ENCODE measurements at places on chromosomes 7 and 10. TPM values are rescaled to one million over a fixed set of nuclear protein-coding genes. Genes with fewer than 3 reads are reported as not detected.

Gene FXYD4
- not detected for total RNA-seq

Gene CFAP70
- 0.17 TPM for total RNA-seq

Gene TRIM50
- total RNA-seq, result not detected

Gene BICC1
- total RNA-seq, result 2.2 TPM

Gene CYP26C1
- total RNA-seq, result not detected

Gene SUPV3L1
- total RNA-seq, result 31.2 TPM

Gene ACBD7
- total RNA-seq, result 24.1 TPM

Gene PROSER2
- 5.6 TPM for total RNA-seq

Gene CLDN3
- total RNA-seq, result 24.1 TPM

GRCh38 chr7:73716318-73716890, 3.1 kb downstream of the STX1A start:
- H3K36me3 ChIP-seq, result no peaks in the 10 kb centered on the region
- peaks cover 24% of the 10 kb centered on the region for H3K27me3 ChIP-seq
- H3K4me3 ChIP-seq, result no peak overlapping the region
- H3K27ac ChIP-seq, result no peak overlapping the region
- no peaks in the 10 kb centered on the region for H3K4me1 ChIP-seq
- no peak for DNase-seq

GRCh38 chr10:119908166-119908565, 15.6 kb downstream of the SEC23IP start:
- no peak overlapping the region for H3K4me3 ChIP-seq
- H3K36me3 ChIP-seq, result peaks cover 51% of the 10 kb centered on the region
- no peak overlapping the region for H3K27ac ChIP-seq
- DNase-seq, result no peak

DNA sequence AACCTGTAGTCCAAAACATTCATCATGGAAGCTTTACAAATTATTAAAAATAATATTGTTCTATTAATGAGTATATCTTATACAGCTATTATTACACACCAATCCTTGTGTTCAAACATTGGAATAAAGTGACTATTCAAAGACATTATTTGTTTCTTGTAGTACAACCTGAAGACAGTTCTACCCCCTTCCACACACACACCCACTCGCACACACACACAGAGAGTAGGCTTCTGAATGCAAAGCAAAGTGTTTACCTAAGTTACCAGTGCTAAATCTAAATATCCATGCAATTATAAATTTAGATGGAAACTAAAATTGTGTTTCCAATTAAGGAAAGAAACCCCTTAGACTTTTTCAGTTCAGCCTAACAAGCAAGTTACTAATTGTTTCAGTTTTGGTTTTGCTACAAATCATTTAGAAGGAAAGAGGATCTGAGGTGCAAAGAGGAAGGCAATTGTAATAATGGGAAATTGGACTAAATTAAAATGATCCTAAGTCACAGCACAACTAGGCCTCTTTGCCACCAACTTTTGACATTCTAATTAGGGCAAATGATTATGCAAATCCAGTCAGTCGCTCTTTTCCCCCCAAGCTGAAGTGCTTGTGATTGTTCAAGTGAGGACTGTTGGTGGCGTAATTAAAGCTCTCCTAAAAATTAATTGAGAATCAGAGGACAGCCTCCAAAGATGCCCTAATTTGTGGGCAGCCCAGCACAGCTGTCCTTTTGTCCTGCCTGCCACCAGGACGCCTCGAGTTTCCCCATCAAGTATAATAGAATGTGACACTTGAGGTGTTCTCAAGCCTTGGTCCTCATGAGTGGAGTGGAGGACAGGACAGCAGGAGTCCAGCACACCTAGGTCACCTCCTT, 19.9 kb upstream of the ATOH7 start:
- no peak for DNase-seq
- H3K36me3 ChIP-seq, result no peaks in the 10 kb centered on the region
- H3K4me3 ChIP-seq, result no peak overlapping the region
- peaks cover 15% of the 10 kb centered on the region for H3K4me1 ChIP-seq
- no peak overlapping the region for H3K27ac ChIP-seq
- H3K27me3 ChIP-seq, result peaks cover 11% of the 10 kb centered on the region

GRCh38 chr7:23598296-23598695, 1.1 kb downstream of the CCDC126 start:
- H3K36me3 ChIP-seq, result no peaks in the 10 kb centered on the region
- peak; percentile 72 for DNase-seq
- no peak overlapping the region for H3K27ac ChIP-seq
- peak overlapping the region; percentile 88 for H3K4me3 ChIP-seq

- peaks cover 23% of the 10 kb centered on the region for H3K4me1 ChIP-seq
- peak overlapping the region; percentile 80 for H3K4me3 ChIP-seq
- no peak overlapping the region for H3K27ac ChIP-seq
- peaks cover 9% of the 10 kb centered on the region for H3K36me3 ChIP-seq
- H3K27me3 ChIP-seq, result peaks cover 4% of the 10 kb centered on the region
These were observed 1.3 kb downstream of the COL1A2 start for GRCh38 chr7:94396037-94396431.

DNA sequence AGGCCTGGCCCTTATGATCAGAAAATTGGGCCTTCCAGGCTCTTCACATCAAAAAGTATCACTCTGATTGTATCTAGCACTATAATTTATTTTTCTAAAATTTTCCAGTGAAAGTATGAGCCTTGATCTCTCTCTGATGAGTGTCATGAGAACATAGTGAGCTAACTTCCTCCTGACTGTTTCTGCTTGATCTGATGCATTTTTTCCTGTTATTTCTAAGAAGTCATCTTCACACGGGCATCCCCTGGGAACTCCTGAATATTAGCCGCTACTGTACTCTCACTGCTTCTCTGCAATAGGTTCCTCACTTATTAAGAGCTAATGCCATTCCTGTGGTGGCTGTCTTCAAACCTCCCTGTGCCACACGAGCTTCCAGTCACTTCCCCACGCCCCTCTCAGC, 63.1 kb upstream of the ZPBP start:
- no peaks in the 10 kb centered on the region for H3K27me3 ChIP-seq
- H3K4me1 ChIP-seq, result no peaks in the 10 kb centered on the region
- H3K36me3 ChIP-seq, result no peaks in the 10 kb centered on the region
- no peak overlapping the region for H3K4me3 ChIP-seq

DNA sequence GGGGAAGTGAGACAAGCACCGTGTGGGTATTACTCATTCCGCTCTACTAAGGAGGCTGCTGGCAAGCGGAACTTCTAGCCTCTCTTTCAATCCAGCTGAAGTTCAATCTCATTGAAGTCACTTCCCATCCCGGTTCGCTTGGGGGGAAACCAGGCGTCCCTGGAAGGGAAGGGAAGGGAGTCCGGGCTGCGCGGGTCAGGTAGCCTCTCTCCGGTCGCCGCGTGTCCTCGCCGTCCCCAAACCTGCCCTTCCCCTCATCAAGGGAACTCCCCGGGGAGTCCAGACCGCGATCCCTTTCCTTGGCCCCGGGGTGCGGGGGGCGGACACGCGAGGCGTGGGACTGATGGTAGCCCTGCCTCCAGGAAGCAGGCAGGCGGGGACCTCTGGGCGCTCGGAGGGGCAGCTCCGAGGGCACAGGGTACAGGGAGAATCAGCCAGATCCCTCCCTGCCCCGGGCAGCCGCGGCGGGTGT, 598 bp upstream of the ZEB1 start:
- DNase-seq, result peak; percentile 49
- no peak overlapping the region for H3K27ac ChIP-seq
- H3K36me3 ChIP-seq, result no peaks in the 10 kb centered on the region
- H3K27me3 ChIP-seq, result peaks cover 65% of the 10 kb centered on the region
- peaks cover 12% of the 10 kb centered on the region for H3K4me1 ChIP-seq

DNA sequence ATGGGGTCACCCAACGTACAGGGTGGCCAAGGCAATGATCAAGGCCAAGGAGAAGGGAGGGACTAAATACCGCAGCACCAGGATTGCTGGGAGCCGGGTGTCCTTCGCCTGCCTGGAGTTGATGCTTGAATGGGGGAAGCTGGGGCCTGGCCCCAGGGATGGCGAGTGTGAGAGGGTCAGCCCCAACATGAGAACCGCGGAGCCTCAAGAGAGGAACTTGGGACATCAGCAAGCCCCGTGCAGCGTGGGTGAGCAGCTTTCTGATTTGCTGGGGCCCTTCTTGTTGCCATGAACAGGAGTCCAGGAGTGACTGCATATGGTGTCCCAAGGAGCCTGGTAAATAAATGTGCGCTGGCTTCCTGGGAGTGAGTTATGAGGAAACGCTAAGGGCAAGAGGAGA, 72.8 kb upstream of the PITRM1 start:
- no peak overlapping the region for H3K4me3 ChIP-seq
- DNase-seq, result no peak
- no peaks in the 10 kb centered on the region for H3K36me3 ChIP-seq
- no peaks in the 10 kb centered on the region for H3K27me3 ChIP-seq
- H3K27ac ChIP-seq, result no peak overlapping the region

DNA sequence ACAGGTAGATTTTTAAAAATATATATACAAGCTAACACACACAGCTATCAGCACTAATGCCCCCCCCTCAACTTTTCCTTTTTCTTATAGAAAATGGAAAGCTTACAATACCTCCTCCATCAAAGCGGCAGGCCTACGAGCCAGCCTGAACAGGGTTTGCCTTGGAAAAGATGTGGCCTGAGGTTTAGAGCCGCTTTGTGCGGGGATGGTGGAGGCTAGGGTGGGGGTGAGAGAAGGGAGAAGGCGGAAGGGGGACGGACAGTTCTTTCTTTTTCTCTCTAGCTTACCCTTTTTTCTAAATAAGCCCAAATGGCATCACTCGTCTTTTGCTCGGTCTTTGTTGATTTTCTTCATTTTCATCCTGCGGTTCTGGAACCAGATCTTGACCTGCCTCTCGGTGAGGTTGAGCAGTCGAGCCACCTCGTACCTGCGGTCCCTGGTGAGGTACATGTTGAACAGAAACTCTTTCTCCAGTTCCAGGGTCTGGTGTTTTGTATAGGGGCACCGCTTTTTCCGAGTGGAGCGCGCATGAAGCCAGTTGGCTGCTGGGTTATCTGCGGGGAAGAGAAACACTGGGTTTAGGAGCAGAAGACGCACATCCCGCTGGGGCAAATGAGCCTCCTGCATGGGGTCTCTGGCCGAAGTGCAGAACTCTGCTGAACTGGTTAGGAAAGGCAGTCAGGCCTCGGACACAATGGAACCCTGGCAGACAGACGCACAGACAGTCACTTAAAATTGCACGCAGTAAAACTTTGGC, 1.9 kb downstream of the HOXA9 start:
- no peak for DNase-seq
- H3K4me3 ChIP-seq, result no peak overlapping the region
- H3K36me3 ChIP-seq, result no peaks in the 10 kb centered on the region
- no peak overlapping the region for H3K27ac ChIP-seq
- peaks cover 100% of the 10 kb centered on the region for H3K27me3 ChIP-seq
- no peaks in the 10 kb centered on the region for H3K4me1 ChIP-seq

GRCh38 chr10:36650274-36650673, 475.1 kb upstream of the ANKRD30A start:
- H3K4me1 ChIP-seq, result peaks cover 3% of the 10 kb centered on the region
- H3K4me3 ChIP-seq, result no peak overlapping the region
- peaks cover 3% of the 10 kb centered on the region for H3K36me3 ChIP-seq
- H3K27me3 ChIP-seq, result no peaks in the 10 kb centered on the region
- no peak for DNase-seq

DNA sequence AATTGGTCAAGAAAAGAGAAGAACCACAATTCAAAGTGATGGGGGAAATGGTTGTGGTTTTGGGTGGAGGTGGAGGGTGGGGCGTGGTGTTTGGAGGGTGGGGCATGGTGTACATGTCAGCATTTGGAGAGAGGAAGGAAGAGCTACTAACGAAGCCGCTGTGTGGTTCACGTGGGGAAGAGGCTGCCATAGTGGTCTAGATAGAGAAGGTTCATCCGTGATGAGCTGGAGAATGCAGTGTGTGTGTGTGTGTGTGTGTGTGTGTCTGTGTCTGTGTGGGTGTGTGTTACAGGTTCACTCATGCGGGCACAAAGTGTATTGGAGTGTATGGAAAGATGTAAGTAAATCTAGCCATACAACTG, 6.1 kb upstream of the VCL start:
- H3K27me3 ChIP-seq, result no peaks in the 10 kb centered on the region
- H3K27ac ChIP-seq, result no peak overlapping the region
- H3K36me3 ChIP-seq, result no peaks in the 10 kb centered on the region
- peaks cover 3% of the 10 kb centered on the region for H3K4me1 ChIP-seq
- DNase-seq, result no peak

DNA sequence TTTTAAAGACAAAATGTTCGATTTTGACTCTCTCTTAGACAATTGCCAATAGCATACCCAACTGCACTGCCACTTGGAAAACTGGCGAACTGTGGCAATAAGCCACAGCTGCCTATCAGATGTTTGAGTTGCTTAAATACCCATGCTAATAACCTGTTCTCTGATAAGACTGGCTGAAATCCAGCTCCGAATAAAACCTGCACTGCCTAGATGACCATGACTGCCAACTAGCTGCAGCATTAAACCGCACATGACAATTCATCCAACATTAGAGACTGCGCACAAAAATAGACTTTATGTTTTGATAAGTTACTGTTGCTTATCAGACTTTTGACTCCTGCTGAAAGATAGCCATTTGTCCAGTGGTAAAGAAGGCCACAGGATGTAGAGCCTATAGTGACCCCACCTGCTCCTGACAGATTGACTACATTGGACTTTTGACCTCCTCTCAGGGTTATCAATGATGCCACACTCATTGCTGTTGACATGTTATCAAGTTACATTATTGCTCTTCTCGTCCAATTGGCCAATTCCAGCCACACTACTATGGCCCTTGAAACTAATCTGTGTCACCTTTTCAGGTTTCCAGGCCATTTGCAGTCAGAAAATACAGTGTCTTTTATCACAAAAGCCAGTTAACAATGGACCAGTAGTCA, 299.0 kb downstream of the HGF start:
- H3K27ac ChIP-seq, result no peak overlapping the region
- DNase-seq, result no peak
- H3K27me3 ChIP-seq, result no peaks in the 10 kb centered on the region
- H3K4me3 ChIP-seq, result no peak overlapping the region
- no peaks in the 10 kb centered on the region for H3K4me1 ChIP-seq

- DNase-seq, result no peak
- no peak overlapping the region for H3K27ac ChIP-seq
- H3K27me3 ChIP-seq, result no peaks in the 10 kb centered on the region
- H3K4me3 ChIP-seq, result no peak overlapping the region
These were observed 266.3 kb downstream of the AHR start for GRCh38 chr7:17564678-17565212.

DNA sequence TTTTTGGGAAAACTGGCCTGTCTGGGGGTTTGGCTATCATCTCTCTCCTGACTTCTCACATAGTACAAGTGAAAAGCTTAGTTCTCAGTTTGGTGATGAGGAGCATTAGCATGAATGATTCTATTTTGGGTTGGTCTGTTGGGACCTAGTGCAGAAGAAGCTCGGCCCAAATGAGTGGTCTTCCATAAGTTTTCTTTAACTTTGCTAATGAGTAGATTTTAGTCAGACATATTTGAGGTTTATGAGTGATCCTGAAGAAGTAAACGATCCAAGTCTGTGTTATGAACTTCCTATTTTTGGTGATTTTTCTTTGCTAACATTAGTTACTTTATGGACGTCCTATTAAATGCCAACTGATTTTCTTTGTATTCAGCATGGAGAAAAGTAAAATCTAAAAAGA, 51.7 kb upstream of the CALD1 start:
- no peaks in the 10 kb centered on the region for H3K4me1 ChIP-seq
- no peak for DNase-seq
- no peak overlapping the region for H3K4me3 ChIP-seq
- H3K27ac ChIP-seq, result no peak overlapping the region

GRCh38 chr7:27203365-27203953, 3.6 kb upstream of the HOXA13 start:
- no peaks in the 10 kb centered on the region for H3K36me3 ChIP-seq
- peaks cover 25% of the 10 kb centered on the region for H3K4me1 ChIP-seq
- no peak for DNase-seq
- no peak overlapping the region for H3K27ac ChIP-seq
- no peak overlapping the region for H3K4me3 ChIP-seq

GRCh38 chr10:109115179-109115578, 808.1 kb downstream of the XPNPEP1 start:
- H3K27ac ChIP-seq, result no peak overlapping the region
- no peak overlapping the region for H3K4me3 ChIP-seq
- DNase-seq, result no peak
- no peaks in the 10 kb centered on the region for H3K4me1 ChIP-seq
- H3K36me3 ChIP-seq, result no peaks in the 10 kb centered on the region
